GM12864 (cell line): ENCODE measurements at places on chromosomes 2 and 18.

GRCh38 chr2:11279398-11279797 is 65.0 kb downstream of the ROCK2 start:
- no peak for DNase-seq

GRCh38 chr2:149055751-149056150 is 17.3 kb downstream of the LYPD6B start:
- no peak for DNase-seq

GRCh38 chr2:224838335-224838734 is 122.2 kb upstream of the CCDC195 start:
- DNase-seq, result no peak

GRCh38 chr2:234251326-234252271 is 201.1 kb downstream of the SPP2 start:
- DNase-seq, result no peak
